Stimulated activated naive CD4-positive, alpha-beta T cell (primary cell): ENCODE measurements at places on chromosomes 11 and 22.
A peak's percentile ranks its signal among the peaks of the same experiment; 100 is the strongest.

DNA sequence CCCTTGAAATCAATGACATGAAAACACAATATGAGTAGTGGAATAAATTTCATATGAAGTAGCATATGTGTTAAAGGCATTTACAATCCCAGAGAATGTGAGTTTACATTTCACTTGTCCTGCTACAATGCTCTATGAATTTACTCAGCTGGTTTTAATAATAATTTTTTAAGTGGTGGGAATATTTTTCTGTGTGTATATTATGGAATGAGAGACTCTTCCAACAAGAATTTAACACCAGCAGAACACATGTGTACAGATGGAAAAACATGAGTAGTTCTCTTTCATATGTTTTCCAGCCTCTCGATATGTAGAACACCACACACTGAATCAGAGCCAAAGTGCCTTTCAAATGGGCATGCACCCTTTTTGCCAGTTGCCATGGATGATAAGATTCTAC, 170.4 kb downstream of the MAML2 start:
- no peak for DNase-seq

- DNase-seq = no peak
Measured at GRCh38 chr11:86477495-86478155, 102.9 kb downstream of the CCDC81 start.

GRCh38 chr22:47207846-47208554, 445.6 kb downstream of the TBC1D22A start:
- DNase-seq = no peak

DNA sequence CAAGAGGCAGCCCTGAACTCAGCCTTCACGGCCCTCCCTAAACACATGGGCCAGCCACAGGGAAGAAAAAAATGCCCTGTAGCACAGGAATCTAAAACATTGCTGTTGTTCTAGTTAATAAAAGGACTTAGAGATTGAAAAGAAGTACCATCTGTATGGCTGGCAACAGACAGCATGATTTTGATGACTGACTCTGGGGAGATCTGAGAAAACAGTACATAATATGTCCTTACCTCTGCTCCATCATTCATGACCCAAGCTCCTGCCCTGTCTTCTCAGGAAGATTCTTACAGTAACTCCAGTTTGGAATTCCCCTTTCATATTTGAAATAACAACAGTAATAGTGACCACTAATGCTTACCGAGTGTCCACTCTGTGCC, 244.2 kb downstream of the ETS1 start:
- no peak for DNase-seq

DNA sequence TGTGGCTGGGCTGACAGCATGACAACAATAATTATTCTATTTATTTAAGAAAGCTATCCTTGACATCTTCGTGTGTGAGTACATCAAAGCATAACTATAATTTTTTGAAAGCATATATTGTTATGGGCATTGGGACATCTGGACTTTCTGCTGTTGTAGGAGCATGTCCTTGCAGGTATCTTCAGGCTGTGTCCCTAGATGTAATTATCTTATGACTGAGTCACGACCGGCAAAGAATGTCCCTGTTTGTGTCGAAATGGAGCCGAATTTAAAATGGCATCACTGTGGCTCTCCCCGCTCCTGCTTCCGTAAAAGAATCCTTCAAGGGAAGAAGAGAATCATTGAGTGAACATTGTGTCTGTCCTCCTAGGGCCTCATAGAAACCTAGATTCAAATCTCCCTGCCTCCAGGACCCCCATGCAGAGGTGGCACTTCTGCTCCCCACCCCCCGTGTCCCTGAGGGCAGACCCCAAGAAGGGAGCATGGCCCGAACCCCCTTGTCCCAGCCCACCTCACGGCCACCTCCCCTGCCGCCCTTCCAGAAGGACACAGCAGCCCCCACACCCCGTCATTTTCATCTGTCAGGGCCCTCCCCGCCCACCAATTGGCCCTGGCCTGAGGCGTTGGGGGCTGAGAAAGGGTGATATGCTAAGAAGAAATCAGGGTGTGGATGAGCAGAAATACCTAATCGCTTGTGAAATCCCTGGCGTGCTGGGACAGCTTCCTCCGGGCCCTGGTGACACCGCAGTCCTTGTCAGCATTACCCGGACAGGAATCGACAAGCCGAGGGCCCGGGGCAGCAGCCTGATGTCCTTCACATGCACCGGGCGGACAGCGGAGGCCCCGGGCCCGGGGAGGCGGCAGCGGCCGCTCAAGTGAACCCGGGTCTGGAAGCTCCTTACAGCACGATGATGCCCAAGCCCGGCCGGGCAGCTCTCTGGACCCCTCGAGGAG, 48.6 kb upstream of the SLC22A12 start:
- DNase-seq = no peak

GRCh38 chr11:95372097-95372656, 141.2 kb upstream of the SESN3 start:
- no peak for DNase-seq

DNA sequence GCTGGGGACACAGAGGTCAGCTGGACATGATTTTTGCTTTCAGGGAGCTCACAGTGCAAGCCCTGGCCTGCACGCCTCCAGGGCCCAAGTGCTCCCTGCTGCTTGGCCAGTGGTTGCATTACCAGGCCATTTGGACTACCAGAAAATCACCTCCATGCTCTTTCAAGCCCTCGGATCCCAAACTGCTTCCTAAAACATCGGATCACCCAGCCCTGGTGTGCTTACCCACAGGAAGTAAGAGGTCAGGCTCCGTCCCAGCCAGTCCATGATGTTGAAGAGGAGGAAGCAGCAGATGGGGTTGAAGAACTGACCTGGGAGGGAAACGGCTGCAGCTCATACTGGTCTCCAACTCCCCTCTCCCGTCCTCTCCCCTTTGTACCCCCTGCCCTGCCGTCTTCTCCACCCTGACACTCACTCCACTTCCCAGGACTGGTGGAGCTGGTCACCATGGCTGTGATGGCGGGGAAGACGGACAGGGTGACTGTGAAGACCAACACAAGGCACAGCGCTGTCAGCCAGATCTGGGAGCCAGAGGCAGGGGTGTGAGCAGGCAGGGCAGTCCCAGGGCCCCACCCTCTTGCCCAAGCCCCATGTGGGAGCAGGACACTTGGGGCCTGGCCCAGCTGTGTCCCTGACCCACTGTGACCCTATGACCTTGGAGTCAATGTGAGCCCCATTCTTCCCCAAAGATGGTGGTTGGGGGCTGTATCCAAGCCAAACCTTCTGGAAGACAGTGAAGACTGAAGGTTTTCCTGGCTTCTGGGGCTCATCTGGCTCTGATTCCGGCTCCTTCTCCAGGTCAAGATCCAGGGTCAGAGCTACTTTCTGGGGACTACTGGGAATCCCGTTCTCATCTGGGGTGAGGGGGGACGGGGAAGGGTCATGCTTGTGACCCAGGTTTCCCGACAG, 5.6 kb downstream of the SLC29A2 start:
- DNase-seq = no peak

DNA sequence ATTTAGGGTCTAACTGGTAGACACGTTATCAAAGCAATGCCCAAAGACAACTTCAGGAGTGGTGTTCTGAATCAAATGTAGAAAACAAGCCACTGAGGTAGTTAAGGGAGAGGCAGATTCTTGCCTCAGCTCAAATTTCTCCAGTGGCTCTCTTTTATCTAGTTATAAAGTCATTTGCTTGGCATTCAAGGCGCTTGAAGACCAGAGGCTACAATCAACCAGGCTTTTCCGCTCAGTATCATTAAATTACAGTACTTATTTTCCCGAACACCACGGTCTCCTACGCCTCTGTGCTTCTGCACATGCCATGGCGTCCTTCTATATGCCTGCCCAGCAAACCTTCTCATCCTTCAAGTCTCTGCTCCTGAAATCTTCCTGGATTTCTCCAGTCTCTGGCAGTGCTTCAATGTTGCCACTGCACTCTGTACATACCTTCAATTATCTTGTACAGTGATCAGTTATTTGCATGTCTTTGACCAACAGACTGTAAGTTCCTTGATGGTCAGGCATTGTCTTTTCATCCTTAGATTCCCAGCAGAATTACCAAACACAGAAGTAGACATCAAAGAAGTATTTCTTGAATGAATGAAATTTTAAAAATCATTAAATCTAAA, 1.4 kb downstream of the POGLUT3 start:
- DNase-seq = peak; percentile 15

- DNase-seq = no peak
Measured at GRCh38 chr22:44317123-44317444, 4.3 kb upstream of the SHISAL1 start.

DNA sequence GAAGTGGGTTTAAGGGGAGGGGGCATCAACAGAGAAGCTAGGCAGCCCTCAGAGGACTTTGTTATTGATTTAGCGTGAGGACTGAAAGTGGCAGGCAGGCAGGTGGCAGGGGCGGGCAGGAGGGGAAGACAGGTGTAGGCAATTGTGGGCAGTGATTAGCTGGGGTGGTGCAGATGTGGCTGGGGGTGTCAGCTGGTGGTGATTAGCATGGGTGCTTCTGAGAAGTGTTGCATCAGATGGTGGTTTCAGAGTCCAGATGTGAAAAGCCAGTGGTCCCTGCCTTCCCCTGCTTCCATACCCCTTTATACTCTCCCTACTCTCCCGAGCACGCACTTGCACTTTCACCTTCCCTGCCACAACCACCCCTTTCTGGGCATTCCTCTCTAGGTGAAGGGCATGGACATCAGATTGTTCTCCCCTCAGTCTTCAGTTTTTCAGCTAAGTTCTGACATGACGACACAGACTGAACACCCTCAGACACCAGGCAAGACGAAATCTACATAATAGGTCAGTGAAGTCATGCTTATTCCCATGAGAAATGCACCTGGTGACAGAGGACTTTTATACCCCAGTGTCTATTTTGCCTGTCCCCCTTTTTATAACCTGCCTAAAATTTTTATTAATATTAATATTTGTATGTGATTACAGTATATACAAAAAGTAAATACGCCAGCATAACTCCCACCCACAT, 435.7 kb upstream of the CADM1 start:
- DNase-seq = no peak

- no peak for DNase-seq
Measured at GRCh38 chr11:46527591-46528130, 66.2 kb downstream of the AMBRA1 start.

DNA sequence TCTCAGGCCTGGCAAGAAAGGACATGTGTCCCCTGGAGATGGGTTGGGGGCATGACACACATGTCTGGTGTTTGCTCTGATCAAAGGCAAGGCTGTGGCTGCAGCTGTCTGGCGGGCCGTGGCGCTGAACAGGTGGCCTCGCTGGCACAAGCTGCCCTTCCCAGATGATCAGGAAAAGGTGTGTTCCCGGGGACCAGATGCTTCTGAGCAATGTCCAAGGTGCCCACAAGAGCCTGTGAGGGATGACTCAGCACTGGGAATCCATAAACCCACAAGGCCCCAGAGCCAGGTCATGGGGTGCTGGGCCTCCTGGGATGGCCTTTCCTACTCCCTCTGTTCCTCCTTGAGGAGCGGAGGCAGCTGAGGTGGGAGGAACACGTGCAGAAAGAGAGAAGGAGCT, 9.7 kb upstream of the LRP5 start:
- no peak for DNase-seq
